ENCODE measurements at places on chromosomes 16 and 17. TPM values are rescaled to one million over a fixed set of nuclear protein-coding genes. Genes with fewer than 3 reads are reported as not detected.

CLDN6 gene
- not detected for total RNA-seq

DNA sequence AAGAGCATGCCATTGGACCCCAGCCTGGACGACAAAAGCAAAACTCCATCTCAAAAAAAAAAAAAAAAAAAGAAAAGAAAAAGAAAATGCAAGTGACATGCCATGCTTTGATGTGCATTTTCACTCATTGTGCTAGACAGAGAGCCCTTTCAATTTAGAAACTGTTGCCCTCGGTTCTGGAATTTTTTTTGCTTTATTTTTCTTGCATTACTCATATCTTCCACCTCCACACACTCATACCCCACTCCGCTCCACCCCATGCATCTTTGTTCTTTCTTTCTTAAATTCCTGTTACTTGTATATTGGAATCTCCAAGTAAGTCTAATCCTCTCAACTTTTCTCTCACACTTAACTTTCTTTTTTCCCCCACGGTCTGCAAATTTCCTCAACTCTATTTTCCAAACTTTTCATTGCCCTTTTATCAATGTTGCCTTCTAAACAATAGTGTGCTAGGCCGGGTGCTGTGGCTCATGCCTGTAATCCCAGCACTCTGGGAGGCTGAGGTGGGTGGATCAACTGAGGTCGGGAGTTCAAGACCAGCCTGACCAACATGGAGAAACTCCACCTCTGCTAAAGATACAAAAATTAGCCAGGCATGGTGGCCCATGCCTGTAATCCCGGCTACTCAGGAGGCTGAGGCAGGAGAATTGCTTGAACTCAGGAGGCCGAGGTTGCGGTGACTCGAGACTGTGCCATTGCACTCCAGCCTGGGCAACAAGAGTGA, 16.8 kb upstream of the SUZ12 start:
- DNase-seq, result no peak
- H3K36me3 ChIP-seq, result no peaks in the 10 kb centered on the region
- no peak overlapping the region for H3K4me3 ChIP-seq
- no peak overlapping the region for H3K27ac ChIP-seq
- H3K4me1 ChIP-seq, result peaks cover 1% of the 10 kb centered on the region
- H3K27me3 ChIP-seq, result no peaks in the 10 kb centered on the region

- no peak overlapping the region for H3K27ac ChIP-seq
- H3K4me3 ChIP-seq, result no peak overlapping the region
- no peaks in the 10 kb centered on the region for H3K4me1 ChIP-seq
- no peak for DNase-seq
- H3K27me3 ChIP-seq, result no peaks in the 10 kb centered on the region
- no peaks in the 10 kb centered on the region for H3K36me3 ChIP-seq
Measured at GRCh38 chr16:11340710-11341109, 4.5 kb upstream of the RMI2 start.

DNA sequence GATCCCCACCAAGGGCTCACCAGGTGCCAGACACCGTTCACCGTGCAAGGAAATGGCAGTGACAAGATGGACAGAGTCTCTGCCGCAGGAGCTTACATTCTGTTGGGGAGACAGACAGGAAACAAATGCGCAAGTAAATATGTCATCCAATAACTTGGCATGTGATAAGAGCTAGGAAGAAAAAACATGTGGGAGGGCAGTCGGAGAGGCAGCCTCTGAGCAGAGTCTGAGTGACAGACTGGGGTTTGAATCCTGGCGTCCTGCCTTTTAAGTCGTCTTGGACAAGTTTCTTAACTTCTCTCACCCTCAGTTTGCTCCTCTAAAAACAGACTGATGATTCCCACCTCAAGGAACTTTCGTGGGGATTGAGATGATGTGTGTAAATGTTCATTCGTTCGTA, 7.2 kb downstream of the SGSM2 start:
- no peaks in the 10 kb centered on the region for H3K27me3 ChIP-seq
- H3K4me3 ChIP-seq, result no peak overlapping the region
- H3K4me1 ChIP-seq, result no peaks in the 10 kb centered on the region
- peaks cover 3% of the 10 kb centered on the region for H3K36me3 ChIP-seq

ZNF423 gene
- 43.1 TPM for total RNA-seq

GRCh38 chr16:51557670-51558069, 406.6 kb upstream of the SALL1 start:
- no peaks in the 10 kb centered on the region for H3K4me1 ChIP-seq
- H3K4me3 ChIP-seq, result no peak overlapping the region
- no peak overlapping the region for H3K27ac ChIP-seq
- no peaks in the 10 kb centered on the region for H3K27me3 ChIP-seq

DNA sequence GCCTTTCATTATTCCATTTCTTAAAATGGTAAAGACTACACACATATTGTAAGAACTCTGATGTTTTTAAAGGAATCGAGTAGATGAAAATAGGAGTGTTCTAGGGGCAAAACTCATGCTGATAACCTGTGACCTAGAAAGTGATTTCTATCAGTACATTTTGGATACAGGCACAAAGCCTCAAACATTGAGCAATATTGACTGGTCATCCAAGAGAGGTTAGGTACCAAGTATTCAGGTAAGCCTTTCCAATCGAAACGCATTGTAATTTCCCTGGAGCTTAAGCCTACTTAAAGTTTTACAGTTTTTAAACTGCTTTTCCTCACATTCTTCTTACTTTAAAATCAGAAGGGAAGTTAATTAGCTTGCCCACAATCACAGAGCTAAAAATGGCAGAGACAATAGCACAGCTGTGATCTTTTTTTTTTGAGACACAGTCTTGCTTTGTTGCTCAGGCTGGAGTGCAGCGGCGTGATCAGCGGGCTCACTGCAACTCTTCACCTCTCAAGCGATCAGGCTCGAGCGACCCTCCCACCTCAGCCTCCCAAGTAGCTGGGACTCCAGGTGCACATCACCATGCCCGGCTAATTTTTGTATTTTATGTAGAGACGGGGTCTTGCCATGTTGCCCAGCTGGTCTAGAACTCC, 3.3 kb downstream of the GOT2 start:
- no peak overlapping the region for H3K27ac ChIP-seq
- no peak for DNase-seq
- no peaks in the 10 kb centered on the region for H3K4me1 ChIP-seq

ZNF689 gene
- total RNA-seq, result 7.1 TPM

Measured in aorta (tissue), 5 donors.